Activated CD8-positive, alpha-beta memory T cell treated with anti-CD3 and anti-CD28 coated beads, Interleukin-2, amount 10 ng/mL, durations not matched to agents 7 days and 5 days (primary cell): ENCODE measurements at places on chromosomes 2 and 18. TPM values are rescaled to one million over a fixed set of nuclear protein-coding genes. Genes with fewer than 3 reads are reported as not detected.

GRCh38 chr2:211237586-211238275 is 681.3 kb downstream of the CPS1 start:
- no peaks in the 10 kb centered on the region for H3K4me1 ChIP-seq
- no peak overlapping the region for H3K4me3 ChIP-seq
- no peak for DNase-seq
- no peaks in the 10 kb centered on the region for H3K27me3 ChIP-seq
- no peak overlapping the region for H3K27ac ChIP-seq

GRCh38 chr18:8380926-8381325 is 228.3 kb upstream of the RAB12 start:
- no peak for DNase-seq
- H3K4me3 ChIP-seq: no peak overlapping the region
- H3K36me3 ChIP-seq: no peaks in the 10 kb centered on the region
- no peak overlapping the region for H3K27ac ChIP-seq
- H3K4me1 ChIP-seq: no peaks in the 10 kb centered on the region

DNA sequence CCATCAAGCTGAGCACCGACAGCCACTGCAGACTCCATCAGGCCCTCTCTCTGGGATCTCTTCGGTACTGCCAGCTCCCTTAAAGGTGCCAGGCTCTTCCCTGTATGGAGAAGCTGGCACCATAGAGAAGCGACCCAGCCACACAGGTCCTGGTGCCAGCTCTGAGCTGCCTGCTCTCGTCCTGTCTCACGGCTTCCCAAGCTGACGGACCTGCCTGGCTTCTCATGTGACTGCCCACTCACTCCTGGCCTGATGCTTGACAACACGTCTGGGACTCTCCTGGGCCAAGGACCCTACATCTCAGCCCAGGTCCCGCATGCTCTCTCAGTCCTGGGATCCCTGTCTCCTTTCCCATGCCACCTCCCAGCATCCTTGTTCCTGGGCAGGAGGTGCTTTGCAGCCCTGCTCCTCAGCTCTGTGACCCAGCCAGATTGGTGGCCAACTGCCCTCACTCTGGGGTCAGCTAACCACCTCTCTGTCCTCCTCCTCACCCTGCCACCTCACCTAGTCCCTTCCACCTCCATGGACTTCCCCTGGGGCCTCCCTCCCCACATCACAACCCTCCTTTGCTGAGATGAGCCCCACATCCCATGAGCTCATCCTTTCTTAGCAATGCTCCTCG is 12.5 kb upstream of the ATOH8 start:
- no peaks in the 10 kb centered on the region for H3K36me3 ChIP-seq
- no peak for DNase-seq
- no peaks in the 10 kb centered on the region for H3K4me1 ChIP-seq

- H3K27ac ChIP-seq: peak overlapping the region; percentile 96
- H3K36me3 ChIP-seq: peaks cover 9% of the 10 kb centered on the region
- peaks cover 32% of the 10 kb centered on the region for H3K4me1 ChIP-seq
- H3K27me3 ChIP-seq: peaks cover 2% of the 10 kb centered on the region
- peak overlapping the region; percentile 91 for H3K4me3 ChIP-seq
Measured at GRCh38 chr2:206764673-206765241, 371 bp downstream of the MDH1B start.

HNRNPLL gene
- total RNA-seq: 88.8 TPM

LONRF2 gene
- 0.21 TPM for total RNA-seq

SATB2 gene
- total RNA-seq: 0.09 TPM

DNA sequence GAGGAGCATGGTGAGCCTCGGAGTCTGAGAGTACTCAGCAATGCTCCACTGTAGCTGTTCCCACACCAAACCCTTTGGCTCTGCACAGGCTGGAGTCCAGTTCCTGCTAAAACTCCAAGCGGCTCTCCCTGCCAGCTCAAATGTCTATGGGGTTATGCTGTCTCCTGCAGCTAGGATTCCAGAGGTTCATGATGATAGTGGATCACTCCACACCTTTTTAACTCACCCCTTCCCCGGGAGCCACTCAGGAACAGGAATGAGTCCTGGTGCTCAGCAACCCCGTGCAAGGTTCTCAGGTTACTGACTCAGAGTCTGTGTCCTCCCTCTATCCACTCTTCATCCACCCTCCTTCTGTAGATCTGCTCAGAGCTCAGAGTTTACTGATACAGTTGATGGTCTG is 410.0 kb downstream of the CDH19 start:
- H3K36me3 ChIP-seq: no peaks in the 10 kb centered on the region
- H3K4me3 ChIP-seq: no peak overlapping the region
- H3K27ac ChIP-seq: no peak overlapping the region
- DNase-seq: no peak
- no peaks in the 10 kb centered on the region for H3K4me1 ChIP-seq
- no peaks in the 10 kb centered on the region for H3K27me3 ChIP-seq

DNA sequence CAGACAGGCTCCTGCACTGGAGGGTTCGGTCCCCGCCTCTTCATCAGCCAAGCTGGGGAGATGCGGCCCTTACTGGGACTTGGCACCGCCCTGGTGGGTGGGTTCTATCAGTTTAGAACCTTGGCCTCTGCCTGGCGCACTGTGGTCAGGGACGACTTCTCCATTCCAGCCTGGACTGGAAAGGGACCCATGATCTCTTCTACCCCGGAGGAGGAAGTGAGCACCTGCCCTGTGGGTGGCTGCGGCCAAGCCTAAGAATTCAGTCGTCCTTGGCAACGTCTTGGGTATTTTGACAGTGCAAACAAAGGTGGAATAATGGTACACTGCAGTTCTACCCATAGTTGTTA is 106.9 kb upstream of the CD302 start:
- peak overlapping the region; percentile 98 for H3K4me3 ChIP-seq
- H3K27ac ChIP-seq: peak overlapping the region; percentile 73
- DNase-seq: no peak
- H3K36me3 ChIP-seq: peaks cover 7% of the 10 kb centered on the region
- peaks cover 4% of the 10 kb centered on the region for H3K27me3 ChIP-seq
- peaks cover 36% of the 10 kb centered on the region for H3K4me1 ChIP-seq

SCYGR7 gene
- not detected for total RNA-seq

DNA sequence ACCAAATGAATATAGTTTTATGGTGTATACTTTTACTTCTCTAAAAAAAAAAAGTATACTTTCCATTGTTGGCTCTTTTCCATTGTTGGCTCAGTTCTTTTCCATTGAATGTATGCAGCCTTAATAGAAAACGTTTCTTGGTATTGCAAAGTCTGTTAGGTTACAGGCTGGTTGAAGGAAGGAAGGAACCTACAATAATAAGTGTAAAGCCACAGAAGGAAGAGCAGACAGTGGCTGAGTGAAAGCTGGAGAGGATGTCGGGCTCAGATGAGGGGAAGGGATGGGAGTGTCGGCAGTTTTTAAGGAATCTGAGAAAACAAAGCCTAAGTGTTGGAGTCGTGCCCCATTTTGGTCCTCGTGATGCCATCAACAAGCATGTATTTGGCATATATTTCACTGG is 6.8 kb downstream of the COPS8 start:
- DNase-seq: no peak
- H3K27ac ChIP-seq: no peak overlapping the region
- H3K36me3 ChIP-seq: peaks cover 15% of the 10 kb centered on the region
- H3K4me1 ChIP-seq: peaks cover 2% of the 10 kb centered on the region
- H3K27me3 ChIP-seq: no peaks in the 10 kb centered on the region

CD207 gene
- total RNA-seq: not detected

- peaks cover 3% of the 10 kb centered on the region for H3K36me3 ChIP-seq
- H3K4me3 ChIP-seq: no peak overlapping the region
- H3K27me3 ChIP-seq: no peaks in the 10 kb centered on the region
- peaks cover 2% of the 10 kb centered on the region for H3K4me1 ChIP-seq
Measured at GRCh38 chr2:12642332-12642731, 74.4 kb upstream of the TRIB2 start.

MTCL1 gene
- total RNA-seq: 0.59 TPM

DNA sequence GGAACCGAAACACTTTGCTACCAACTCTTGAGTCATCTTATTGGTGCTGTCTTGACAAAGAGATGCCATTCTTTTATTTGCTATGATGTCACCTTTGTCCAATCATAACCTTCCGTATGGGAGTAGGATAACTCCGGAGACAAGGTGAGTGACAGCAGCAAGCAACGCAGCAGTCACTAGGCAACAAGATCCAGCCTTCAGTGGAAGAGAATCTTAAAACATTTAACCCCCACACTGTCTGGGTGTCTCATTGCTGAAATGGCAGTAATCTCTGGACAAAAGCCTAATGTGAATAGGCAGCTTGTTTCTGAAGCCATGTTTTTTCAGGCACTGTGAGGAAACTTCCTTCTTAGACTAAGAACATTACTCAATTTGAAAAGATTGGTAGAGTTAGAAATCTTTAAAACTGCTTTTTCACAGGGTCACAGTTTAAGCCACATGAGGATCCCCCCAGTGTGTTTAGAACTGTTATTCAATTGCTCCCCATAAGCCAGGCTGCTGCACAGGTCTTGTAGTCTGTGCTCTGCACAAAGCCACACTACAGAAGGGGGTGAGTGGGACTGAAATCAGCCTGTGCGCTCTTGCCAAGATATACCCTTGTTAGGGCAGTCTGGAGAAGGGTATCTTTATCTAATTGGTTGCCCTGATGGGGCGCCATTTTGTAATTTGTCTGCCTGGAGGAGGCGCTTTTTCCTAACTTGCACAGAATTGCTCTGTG is 131.5 kb upstream of the STON1 start:
- H3K27ac ChIP-seq: no peak overlapping the region
- H3K4me1 ChIP-seq: peaks cover 6% of the 10 kb centered on the region
- H3K27me3 ChIP-seq: peaks cover 3% of the 10 kb centered on the region
- H3K4me3 ChIP-seq: no peak overlapping the region
